EL (cell line): ENCODE measurements at places on chromosomes 6 and 20.

- DNase-seq: no peak
Measured at GRCh38 chr6:20028562-20028961, 183.7 kb downstream of the MBOAT1 start.

GRCh38 chr6:155448668-155449449, 6.8 kb downstream of the NOX3 start:
- no peak for DNase-seq

DNA sequence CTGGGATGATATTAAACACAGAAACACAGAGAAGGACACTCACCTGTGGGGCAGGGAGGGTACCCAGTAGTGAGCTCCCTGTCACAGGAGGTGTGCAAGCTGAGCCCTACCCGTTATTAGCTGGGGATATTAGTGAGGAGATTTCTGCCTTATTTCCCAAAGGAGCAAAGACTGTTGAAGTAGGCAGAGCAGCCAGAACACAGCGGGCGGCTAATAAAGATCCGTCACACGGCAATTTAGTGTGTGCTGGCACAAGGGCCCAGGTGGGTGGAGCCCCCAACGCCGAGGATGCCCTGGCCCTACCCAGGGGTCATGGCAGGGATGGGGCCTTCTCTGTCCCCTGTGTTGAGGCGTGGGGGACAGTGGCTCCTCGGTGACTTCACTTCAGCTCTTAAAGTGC, 8.3 kb downstream of the VSTM2L start:
- no peak for DNase-seq

DNA sequence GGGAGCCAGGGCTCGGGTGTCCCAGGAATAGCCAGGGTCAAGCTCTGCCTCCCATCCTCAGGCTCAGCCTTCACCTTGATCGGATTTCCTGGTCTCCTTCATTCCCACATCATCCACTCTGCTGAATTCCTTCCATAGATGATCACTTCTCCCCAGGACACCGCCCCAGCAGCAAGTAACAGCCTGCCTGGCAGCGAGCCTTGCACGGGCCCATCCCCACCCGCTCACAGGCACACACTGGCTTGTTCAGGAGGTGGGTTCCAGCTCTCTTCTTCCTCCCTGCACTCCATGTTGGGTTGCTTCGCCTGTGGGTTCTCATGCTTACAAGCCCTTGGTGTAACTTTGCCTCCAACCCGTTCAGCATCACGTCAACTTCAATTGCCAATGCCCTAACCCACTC, 113.0 kb upstream of the IYD start:
- DNase-seq: no peak

DNA sequence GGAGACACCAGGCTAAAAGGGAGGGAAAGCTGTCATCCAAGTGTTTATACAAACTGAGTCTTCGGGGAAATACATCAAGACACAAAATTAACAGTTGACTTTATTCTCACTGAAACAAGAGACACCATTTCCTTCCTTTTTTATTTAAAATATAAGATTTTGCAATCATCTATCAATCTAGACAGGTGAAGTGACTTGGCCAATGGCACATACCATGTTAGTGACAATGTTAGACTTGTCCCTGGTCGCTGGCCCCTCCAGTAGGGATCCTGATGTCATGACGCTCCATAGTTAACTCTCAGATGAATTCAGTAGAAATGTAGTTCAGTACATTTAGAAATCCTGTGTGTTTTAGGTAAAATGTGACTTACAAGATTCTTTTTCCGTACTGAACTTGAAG, 2.9 kb downstream of the SASH1 start:
- no peak for DNase-seq

- no peak for DNase-seq
Measured at GRCh38 chr6:10621847-10622246, 72.6 kb downstream of the C6orf52 start.

GRCh38 chr6:24933266-24933665, 2.5 kb downstream of the RIPOR2 start:
- DNase-seq: no peak

DNA sequence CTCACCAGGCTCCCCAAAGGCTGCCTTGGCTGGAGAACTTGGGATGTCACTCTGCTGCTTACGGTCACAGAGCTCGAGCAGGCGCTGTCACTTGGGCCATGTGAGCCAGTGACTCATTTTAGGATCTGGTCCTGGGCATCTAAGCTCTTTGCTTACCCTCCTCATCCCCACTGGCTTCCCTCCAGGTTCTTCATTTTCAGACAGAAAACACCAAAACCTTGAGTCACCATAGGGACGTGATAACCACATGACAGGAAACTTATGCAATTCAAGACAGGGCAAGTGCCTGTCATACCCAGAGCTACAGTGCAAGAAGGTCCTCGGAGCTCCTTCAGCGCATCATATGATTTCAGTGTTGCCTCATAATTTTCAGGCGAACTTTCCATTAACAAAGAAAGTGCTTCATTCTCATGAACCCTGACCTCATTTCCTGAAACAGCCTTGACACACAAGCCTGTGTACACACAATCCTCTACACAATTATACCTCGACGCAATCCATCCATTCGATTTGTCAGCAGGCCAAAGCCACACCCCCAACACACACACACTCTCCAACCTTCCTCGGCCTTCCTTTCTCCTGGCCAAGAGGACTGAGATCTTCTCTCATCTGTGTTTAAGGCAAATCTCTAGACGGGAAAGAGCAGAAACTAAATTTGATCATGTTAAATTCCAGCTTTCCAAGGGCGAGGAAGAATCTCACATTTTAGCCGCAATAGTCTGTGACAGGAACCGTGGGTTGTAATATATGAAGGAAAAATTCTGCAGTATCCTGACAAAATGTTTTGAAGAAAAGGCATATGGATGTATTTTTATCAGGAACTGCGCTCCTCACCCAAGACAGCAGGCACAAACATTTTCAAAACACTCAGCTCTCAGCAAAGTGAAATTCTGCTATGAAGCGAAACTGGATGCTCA, 25.3 kb downstream of the TBC1D7 start:
- peak; percentile 100 for DNase-seq

- DNase-seq: peak; percentile 12
Measured at GRCh38 chr6:36402481-36402880, 15.0 kb upstream of the ETV7 start.

GRCh38 chr6:127618729-127619128, 41.8 kb downstream of the C6orf58 start:
- DNase-seq: peak; percentile 77

- peak; percentile 60 for DNase-seq
Measured at GRCh38 chr6:112049026-112049799, 4.7 kb upstream of the CCN6 start.

- DNase-seq: no peak
Measured at GRCh38 chr6:29789176-29789575, 38.4 kb upstream of the HLA-G start.

- DNase-seq: no peak
Measured at GRCh38 chr6:145022199-145022796, 713.0 kb downstream of the EPM2A start.

DNA sequence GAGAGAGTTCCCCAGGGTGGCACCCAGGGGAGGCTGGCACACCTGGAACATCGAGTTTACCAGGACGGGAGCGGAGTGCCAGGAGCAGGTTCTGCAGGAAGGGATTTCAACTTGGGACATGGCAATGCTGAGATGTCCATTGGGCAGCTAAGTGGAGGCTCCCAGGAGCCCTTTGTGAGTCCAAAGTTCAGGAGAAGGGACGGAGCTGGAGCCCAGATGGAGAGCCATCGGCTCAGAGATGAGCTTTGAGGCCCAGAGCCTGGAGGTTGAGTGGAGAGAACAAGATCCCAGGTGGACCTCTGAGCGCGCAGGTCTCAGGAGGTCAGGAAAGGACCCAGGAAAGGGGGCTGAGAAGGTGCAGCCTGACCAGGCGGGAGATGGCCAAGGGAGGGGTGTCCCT, 67.5 kb upstream of the AFDN start:
- no peak for DNase-seq

GRCh38 chr6:43671011-43671800, 16.4 kb downstream of the MRPS18A start:
- DNase-seq: no peak

GRCh38 chr6:52305948-52306767, 21.6 kb upstream of the MCM3 start:
- no peak for DNase-seq

- peak; percentile 31 for DNase-seq
Measured at GRCh38 chr20:63855363-63856097, 5.8 kb upstream of the ABHD16B start.

DNA sequence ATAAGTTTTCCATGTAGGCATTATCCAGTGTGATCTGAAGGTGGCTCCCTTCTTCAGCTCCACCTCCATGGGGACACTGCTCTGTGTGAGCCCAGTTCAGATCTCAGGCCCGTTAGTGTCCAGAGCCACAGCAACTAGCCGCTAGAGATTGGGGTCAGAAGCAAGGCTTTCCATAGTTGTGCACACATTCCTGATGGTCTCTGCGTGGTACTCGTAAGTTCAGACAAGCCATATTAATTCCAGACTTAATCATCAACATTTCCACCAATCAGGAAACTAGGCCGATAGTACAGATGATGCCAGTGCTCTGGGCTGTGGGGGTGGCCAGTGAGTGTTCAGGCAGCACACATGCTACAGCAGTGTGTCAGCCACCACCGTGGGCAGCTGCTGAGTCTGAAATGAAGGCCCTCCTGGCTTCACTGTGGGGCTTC, 17.5 kb upstream of the SYNCRIP start:
- DNase-seq: peak; percentile 98

GRCh38 chr6:20265842-20266241, 53.6 kb upstream of the MBOAT1 start:
- DNase-seq: no peak

DNA sequence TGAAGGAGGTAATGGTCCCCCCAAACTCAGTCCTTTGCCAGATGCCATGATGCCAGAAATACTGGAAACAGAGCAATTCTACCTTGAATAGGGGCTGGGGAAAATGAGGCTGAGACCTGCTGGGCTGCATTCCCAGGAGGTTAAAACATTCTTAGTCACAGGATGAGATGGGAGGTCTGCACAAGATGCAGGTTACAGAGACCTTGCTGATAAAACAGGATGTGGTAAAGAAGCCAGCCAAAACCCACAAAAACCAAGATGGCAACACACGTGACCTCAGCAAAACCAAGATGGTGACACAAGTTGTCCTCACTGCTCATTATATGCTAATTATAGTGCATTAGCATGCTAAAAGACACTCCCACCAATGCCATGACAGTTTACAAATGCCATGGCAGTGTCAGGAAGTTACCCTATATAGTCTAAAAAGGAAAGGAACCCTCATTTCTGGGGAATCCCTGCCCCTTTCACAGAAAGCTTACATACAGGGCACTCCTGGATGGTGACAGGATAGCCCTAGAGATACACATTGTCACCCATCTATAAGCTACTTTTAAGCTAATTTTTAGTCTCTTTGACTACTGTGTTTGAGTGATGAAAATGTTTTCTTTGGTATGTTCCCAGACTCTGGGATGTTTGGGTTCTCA, 979.7 kb downstream of the TBC1D32 start:
- no peak for DNase-seq

GRCh38 chr6:123529843-123530242, 106.9 kb downstream of the TRDN start:
- DNase-seq: no peak

DNA sequence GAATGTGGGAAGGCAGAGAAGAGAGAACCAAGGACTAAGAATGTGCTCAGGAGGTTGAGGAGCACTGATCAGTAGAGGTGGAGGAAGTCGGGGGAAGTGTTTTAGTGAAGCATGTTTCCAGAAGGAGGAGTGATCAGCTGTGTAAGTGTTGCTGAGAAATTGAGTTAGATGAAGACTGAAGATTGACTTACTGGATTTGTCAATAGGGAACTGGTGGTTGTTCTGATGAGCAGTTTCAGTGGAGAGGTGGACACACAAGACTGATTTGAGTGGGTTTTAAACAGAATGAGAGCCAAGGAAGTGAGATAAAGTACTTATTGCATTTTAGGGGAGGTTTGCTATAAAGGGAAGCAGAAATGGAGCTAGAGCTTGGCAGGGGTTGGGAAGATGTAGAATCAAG, 182.6 kb downstream of the CDKAL1 start:
- no peak for DNase-seq

- DNase-seq: peak; percentile 12
Measured at GRCh38 chr6:105769197-105769596, 316.9 kb upstream of the PRDM1 start.

DNA sequence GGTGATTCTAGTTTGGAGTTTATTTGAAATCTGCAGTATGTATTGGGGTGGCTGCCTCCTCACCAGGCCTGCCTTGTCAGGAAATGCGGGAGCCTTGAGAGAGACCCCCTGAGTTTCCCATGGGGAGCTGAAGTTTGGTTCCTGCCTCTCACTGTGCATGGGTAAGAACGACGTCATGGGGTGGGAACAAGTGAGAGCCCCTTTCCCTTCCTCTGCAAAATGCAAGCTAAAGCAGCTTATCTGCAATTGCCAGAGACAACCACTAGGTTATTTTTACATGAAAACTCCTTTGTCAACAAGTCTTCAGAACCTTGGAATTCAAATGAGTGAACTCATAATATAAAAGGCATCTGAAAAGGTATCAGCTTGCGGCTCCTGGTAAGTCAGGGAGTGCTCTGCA, 58.4 kb downstream of the TMEM170B start:
- no peak for DNase-seq

GRCh38 chr6:128244751-128245405, 275.5 kb downstream of the PTPRK start:
- DNase-seq: peak; percentile 9

DNA sequence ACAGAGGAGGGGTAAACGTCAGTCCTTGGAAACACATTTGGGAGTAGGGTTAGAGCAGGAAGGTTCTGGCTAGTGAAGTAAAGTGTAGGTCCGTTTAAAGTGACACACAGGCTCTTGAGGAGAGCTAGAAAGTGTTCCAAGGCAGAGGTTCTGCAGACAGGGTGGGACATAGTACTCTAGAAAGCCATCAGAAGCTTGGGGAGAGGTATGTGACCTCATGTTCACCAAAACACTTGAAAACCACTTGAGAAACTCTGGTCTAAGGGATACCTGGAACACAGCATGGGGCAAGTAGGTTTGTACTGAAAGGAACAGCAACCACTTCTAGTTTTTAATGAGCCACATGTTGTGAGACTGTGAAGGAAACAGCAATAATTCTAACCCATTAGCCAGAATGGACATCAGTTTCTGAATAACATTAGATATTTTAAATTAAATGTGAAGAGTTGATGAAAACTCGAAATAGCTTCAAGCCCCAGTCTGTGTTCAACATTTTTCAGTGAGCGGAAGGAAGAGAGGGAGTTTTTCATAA, 49.0 kb downstream of the SOBP start:
- DNase-seq: no peak

DNA sequence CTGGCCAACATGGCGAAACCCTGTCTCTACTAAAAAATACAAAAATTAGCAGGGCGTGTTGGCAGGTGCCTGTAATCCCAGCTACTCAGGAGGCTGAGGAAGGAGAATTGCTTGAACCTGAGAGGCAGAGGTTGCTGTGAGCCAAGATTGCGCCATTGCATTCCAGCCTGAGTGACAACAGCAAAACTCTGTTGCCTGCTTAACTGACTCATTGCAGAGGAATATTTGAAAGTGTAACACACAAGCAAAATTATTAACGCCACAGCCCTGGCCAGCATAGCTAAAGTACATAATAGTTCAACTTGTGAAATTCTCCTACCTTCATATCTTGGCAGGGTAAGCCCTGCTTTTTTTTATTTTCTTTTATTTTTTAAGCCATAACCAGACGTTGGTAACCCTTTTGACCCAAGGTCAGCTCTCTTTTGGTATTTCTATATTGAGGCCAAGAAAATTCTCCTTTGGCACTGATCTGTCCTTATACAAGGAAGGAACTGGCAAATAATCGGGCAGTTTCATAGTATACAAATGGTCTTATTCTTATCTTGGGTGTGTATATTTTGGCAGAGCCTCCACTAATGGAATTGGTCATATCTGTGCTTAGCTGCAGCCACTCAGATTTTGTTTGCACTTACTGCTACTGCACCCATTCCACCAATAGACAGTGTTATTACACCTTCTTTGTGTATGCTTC, 4.0 kb upstream of the ADGRF5 start:
- peak; percentile 88 for DNase-seq
